Activated T-helper 1 cell treated with Interleukin-2 at 50 U/mL for 16 hours (primary cell): ENCODE measurements at places on chromosomes 5 and 9.
A peak's percentile ranks its signal among the peaks of the same experiment; 100 is the strongest.

DNA sequence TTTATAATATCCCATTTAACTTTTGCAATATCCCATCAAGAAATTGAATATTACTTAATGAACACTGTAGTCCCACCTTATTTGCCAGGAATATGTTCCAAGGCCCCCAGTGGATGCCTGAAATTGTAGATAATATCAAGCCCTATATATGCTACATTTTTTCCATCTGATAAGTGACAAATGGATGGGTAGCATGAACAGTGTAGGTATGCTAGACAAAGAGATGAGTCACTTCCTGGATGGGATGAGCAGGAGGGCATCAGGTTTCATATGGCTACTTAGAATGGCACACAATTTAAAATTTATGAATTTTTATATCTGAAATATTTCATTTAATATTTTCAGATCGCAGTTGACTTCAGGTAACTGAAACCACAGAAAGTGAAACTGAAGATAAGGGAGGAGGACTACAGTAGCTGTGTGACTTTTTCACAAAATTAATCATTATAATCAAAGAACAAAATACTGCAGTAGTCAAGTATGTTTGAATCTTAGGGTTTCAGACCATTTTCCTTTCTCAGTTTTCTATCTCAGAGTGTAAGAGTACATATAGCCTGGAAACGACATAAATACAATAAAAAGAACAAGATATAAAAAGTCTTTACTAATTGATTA is 636.4 kb upstream of the ARRDC3 start:
- no peak for DNase-seq

- DNase-seq, result no peak
Observed at GRCh38 chr9:76027416-76027815, 136.9 kb downstream of the PCSK5 start.

DNA sequence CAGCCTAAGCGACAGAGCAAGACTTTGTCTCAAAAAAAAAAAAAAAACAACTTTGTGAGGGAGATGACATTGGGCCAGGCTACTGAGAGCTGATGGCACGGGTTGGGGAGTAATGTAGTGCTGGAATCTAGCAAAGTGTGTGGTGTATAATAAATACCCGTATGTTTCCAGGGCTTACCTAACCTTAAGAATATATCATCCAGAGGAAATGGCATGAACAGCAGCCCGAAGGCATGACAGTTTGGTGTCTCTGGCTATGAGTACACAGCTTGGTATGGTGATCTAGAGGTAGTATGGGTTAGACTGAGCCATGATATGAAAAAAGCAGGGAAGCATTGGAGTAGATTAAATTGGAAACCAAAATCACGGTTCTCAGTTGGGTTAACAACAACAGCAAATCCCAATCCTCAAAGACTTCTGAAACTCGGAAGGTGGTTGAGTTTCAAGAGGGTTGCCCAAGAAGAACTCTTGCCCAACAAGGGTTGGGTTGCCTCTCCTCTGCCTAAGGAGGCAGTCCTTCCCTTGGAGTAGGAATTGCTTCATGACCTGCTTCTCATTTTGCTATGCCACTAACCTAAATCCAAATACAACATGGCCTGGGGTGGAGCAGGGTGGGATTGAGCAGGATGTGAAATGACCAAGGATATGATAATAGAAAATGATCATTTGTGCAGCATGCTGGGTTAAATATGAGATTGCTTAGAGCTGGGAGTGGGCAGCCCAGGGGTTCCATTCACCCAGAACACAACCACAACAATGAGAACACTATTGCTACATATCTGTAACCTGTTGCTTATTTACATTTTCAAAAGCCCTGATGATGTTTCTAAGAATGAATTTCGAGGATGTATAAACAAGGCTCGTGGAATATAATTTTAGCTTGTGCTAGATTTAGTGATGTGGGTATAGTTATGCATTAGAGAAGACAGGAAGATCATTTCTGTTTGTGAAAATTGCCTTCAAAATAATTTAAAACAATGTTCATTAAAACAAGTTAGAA is 64.6 kb upstream of the ZFR start:
- no peak for DNase-seq

GRCh38 chr5:57036761-57037160 is 84.8 kb upstream of the MIER3 start:
- DNase-seq, result no peak

GRCh38 chr9:120928483-120929228 is 2.1 kb upstream of the TRAF1 start:
- DNase-seq, result peak; percentile 78

DNA sequence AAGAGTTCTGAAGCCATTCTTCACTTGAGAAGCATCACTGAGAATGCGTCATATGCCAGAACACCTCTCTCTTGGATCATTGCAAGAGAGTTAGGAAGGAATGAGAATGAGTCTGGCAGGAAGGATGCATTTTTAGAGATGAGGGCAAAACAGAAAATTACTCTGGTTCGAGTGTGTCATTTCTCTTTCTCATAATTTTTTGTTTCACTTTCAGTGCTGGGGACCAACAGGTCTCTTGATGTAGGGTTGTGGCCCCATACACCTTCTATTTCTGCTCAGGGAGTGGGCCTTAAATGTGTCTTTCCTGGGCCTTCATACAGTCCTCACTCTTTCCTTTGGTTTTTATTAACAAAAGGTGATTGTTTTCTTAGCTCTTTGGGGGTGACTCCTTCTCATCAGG is 302.4 kb downstream of the NR3C1 start:
- no peak for DNase-seq

DNA sequence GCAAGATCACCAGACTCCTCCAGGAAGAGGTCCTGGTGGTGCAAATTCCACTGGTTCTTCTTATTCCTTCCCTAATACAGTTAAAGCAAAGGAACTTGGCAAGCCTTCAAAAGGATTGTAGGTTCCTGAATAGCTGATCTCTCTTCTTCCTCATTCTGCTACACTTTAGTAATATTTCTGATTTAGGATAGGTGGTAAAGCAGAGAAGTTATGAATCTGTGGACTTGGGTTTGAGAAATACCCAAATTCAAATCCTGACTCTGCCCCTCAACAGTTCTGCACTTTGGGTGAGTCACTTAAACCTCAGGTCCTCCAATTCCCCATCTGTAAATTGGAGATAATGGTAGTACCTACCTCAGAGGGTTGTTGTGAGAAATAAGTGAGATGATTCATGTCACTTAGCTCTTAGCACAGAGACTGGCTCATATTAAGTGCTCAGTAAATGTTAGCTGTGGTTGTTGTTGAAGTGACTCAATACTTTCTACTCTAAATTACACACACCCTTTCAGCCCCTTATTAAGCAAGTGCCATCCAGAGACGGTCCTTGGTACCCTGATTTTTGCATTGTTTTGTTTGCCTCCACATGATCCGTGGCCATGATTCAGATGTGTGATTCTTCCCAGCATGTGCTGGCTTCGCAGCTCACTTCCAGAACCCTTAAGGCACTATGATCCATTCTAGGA is 5.2 kb downstream of the SH3RF2 start:
- no peak for DNase-seq

DNA sequence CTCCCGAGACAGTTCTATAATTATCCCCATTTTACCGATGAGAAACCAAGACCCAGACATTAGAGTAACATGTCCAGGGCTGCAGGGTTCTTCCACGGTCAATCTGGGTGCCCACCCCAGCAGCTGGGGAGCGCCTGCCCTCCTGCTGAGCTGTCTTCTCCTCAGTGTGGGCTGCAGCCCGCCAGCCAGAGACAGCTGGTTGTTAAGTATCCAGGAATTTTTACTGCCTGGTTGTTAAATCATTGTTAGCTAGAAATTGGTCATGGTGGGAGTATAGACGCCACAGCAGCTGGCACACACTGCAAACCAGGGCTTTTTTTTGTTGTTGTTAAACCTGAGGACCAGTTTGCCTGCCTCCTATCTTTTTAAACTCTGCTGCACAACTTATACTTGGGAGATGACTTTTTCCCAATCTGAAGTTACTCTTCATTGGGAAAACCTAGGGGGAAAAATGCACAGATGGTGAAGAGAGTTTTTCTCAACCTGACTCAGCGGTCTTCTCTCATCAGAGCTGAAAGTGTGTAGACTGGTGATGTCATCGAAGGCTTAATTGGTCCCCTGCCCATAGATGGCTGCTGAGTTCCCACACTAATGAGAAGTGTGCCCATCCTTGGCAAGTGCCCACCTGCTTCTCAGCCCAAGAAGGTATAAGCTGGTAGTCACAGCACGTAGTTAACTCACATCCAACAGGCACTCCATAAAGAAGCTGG is 208.6 kb downstream of the DRD1 start:
- no peak for DNase-seq

DNA sequence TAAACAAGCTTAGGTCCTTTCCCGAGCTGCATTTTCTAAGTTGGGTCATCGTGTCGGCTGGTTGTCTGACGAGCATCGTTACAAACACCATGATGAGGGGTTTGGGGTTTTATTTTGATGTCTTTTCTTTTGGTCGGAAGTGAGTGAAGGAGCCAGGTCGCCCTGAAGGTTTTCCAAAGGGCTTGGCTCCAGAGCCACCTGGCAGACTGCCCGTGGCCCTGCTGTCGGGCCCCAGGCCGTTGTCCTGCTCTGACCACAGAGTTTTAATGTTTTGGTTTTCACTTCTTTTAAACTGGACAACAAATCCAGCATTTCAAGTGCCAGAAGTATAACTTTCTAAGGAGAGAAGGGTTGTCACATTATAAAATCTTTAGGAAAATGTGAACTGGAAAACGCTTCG is 42.3 kb downstream of the TENT4A start:
- no peak for DNase-seq

GRCh38 chr5:112366987-112367386 is 52.1 kb downstream of the EPB41L4A start:
- no peak for DNase-seq

- DNase-seq, result no peak
Observed at GRCh38 chr9:107214915-107215314, 68.2 kb upstream of the RAD23B start.

- no peak for DNase-seq
Observed at GRCh38 chr9:22913026-22913425, 466.4 kb downstream of the DMRTA1 start.

GRCh38 chr5:69493396-69494133 is 975 bp downstream of the OCLN start:
- DNase-seq, result no peak

GRCh38 chr9:85872463-85872862 is 68.5 kb upstream of the NAA35 start:
- DNase-seq, result no peak

- DNase-seq, result no peak
Observed at GRCh38 chr5:142455856-142456255, 131.0 kb upstream of the SPRY4 start.

- peak; percentile 53 for DNase-seq
Observed at GRCh38 chr5:143008809-143009521, 238.8 kb downstream of the ARHGAP26 start.

DNA sequence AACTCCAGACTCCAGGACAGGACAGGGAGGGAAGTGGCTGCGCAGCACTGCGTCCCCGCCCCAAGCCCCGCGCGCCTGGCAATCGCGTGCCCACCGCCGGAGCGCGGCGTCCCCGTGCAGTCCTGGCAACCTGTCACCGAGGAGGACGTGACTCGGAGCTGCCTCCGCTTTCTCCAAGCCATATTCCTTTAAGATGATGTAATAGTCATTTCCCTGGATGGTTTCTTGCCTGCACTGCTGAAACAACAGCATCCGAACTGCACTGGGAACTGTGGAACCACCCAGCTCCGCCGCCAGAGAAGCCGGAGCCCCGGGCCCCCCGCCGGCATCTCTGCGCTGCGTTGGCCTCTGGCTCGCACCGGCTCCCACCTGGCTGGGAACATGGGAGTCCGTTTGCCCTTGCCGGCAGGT is 34.5 kb downstream of the KCTD16 start:
- no peak for DNase-seq

GRCh38 chr9:123354806-123355508 is 1.0 kb upstream of the CRB2 start:
- no peak for DNase-seq

- peak; percentile 10 for DNase-seq
Observed at GRCh38 chr5:157574456-157575380, 857 bp downstream of the ADAM19 start.

- DNase-seq, result no peak
Observed at GRCh38 chr5:81800797-81801196, 49.9 kb upstream of the SSBP2 start.

- DNase-seq, result no peak
Observed at GRCh38 chr5:94818904-94819303, 200.4 kb downstream of the SLF1 start.

DNA sequence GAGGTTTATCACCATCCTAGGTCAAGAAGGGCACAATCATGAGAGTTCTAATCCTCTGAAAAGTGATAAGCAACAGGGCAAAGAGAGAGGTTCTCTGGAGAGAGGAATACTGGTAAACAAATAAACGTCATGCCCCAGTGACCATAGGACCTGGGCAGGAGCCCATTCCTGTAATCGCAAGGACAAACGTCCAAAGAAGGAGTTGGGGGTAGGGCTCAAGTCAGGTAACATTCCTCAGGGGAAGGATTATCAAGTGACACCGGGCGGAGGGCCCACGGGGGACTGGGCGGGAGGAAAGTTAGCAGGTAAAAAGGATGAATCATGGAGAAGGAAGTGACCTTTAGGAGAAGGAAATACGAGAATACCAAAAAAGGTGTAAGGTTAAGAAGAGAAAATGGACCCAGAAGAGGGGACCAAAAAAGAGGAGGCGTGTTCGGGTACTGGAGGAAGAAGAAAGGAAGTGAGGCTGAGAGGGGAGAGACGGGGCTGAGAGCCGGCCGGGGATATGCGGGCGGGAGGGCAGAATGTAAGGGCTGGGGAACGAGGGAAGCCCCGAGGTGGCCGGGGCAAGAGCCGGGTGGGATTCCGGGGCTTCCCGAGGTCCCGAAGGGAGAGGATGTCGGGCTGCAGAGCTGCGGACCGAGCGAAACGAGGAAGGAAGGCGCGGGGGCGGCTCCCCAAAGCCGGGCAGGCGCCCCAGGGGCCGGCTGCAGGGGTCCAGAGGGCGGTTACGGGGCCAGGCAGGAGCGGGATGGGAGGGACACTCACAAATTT is 583 bp downstream of the DIAPH1 start:
- DNase-seq, result peak; percentile 24

DNA sequence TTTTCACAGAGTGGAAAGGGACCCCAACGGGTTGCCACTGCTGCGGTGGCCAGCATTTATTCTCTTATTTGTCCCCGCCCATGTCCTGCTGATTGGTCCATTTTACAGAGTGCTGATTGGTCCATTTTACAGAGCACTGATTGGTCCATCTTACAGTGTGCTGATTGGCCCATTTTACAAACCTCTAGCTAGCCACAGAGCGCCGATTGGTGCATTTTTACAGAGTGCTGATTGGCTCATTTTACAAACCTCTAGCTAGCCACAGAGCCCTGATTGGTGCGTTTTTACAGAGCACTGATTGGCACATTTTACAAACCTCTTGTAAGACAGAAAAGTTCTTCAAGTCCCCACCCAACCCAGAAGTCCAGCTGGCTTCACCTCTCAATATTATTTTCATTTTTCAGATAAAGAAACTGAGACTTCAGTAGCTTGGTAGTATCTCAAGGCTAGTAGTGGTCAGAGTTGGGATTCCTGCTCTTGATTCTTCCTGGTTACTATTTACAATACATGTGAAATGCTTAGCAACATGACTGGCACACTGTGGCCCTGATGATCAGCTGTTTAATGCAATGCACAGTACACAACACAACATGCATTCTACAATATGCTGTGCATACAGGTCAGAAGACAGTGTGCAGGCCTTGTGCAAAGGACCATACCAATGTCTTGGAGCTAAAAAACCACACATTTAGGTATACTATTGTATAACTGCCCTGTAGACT is 63.6 kb upstream of the BOD1 start:
- no peak for DNase-seq
